ENCODE measurements at places on chromosomes 1 and 21.
A peak's percentile ranks its signal among the peaks of the same experiment; 100 is the strongest.

DNA sequence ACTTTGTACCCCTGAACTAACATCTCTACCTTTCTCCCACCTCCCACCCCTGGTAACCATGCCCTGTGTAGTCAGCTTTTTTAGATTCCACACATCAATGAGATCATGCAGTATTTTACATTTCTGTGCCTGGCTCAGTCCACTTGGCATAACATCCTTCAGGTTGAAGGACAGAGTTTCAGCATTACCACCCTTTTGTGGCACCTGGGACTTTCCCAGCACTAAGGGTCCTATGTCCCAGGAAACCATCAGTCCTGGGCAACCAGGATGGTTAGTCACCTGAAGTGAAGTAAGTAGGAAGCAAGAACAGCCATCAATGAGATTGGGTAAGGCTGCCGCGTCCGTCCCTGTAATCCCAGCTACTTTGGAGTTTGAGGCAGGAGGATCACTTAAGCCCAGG lies 370.6 kb downstream of the SIPA1L2 start:
- H3K27me3 ChIP-seq = no peaks in the 10 kb centered on the region
- DNase-seq = no peak
- H3K36me3 ChIP-seq = no peaks in the 10 kb centered on the region
- no peaks in the 10 kb centered on the region for H3K4me1 ChIP-seq
- no peak overlapping the region for H3K4me3 ChIP-seq

GRCh38 chr1:27267153-27267552 lies 32.7 kb downstream of the WDTC1 start:
- no peaks in the 10 kb centered on the region for H3K27me3 ChIP-seq
- H3K4me1 ChIP-seq = no peaks in the 10 kb centered on the region
- no peak overlapping the region for H3K4me3 ChIP-seq
- no peak for DNase-seq

DNA sequence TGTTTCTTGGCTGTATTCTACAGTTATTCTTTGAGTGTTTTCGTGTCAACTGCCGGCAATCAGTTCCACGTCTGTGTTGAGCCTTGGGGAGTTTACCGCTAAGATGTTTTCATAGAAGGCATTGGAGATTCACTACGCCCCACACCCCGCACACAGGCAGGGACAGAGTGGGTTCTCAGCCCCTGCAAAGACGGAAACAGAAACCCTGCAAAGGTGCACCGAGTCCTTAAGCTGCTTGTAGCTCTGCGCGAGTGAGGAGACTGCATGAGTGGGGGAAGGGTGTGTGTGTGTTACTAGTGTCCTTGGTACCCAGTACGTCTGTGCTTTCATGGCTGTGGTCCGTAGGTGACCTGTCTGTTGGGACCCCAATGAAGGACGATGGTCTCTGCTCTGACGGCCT lies 1.9 kb downstream of the LHX4 start:
- H3K27ac ChIP-seq = no peak overlapping the region
- no peaks in the 10 kb centered on the region for H3K36me3 ChIP-seq
- peaks cover 19% of the 10 kb centered on the region for H3K27me3 ChIP-seq
- no peak for DNase-seq
- peak overlapping the region; percentile 72 for H3K4me3 ChIP-seq
- H3K4me1 ChIP-seq = peaks cover 24% of the 10 kb centered on the region

- peaks cover 13% of the 10 kb centered on the region for H3K27me3 ChIP-seq
- no peak overlapping the region for H3K4me3 ChIP-seq
- H3K27ac ChIP-seq = no peak overlapping the region
- no peaks in the 10 kb centered on the region for H3K4me1 ChIP-seq
- DNase-seq = no peak
- no peaks in the 10 kb centered on the region for H3K36me3 ChIP-seq
Observed at GRCh38 chr1:180248731-180249681, 18.9 kb downstream of the LHX4 start.

DNA sequence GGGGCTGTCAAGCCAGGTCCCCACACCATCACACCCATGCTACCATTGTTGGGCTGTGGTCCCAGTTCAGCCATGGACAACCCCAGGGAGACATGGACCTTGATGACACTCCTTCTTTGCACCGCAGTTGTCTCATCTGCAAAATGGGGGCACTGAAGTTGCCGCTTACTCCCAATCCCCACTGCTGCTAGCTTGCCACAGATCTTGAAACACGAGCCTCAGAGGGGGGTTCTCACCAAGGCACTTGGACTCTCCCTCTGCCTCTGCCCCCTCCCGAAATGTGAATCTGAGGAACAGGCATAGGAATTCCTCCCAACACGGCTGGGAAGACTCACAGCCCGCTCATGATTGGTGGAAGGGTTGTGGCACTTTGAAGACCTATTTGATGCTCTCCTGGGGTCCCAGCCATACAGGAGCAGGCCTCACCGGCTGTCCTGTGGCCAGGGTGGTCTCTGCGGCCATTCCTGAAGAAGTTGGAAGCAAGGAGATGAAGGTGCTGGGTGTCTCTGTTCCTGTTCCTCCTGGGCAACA lies 31.1 kb downstream of the RUNX3 start:
- DNase-seq = peak; percentile 33
- H3K27ac ChIP-seq = no peak overlapping the region
- no peaks in the 10 kb centered on the region for H3K36me3 ChIP-seq
- no peaks in the 10 kb centered on the region for H3K27me3 ChIP-seq
- H3K4me3 ChIP-seq = no peak overlapping the region

GRCh38 chr21:16587141-16587581 lies 857.4 kb downstream of the USP25 start:
- H3K27ac ChIP-seq = peak overlapping the region; percentile 74
- no peaks in the 10 kb centered on the region for H3K4me1 ChIP-seq
- DNase-seq = peak; percentile 48
- peak overlapping the region; percentile 52 for H3K4me3 ChIP-seq
- H3K36me3 ChIP-seq = no peaks in the 10 kb centered on the region
- H3K27me3 ChIP-seq = no peaks in the 10 kb centered on the region

- no peaks in the 10 kb centered on the region for H3K4me1 ChIP-seq
- no peak overlapping the region for H3K4me3 ChIP-seq
- no peaks in the 10 kb centered on the region for H3K36me3 ChIP-seq
- no peaks in the 10 kb centered on the region for H3K27me3 ChIP-seq
- H3K27ac ChIP-seq = no peak overlapping the region
Observed at GRCh38 chr1:233638513-233638912, 24.6 kb downstream of the KCNK1 start.

GRCh38 chr1:204647114-204647804 lies 38.3 kb downstream of the LRRN2 start:
- H3K27me3 ChIP-seq = no peaks in the 10 kb centered on the region
- H3K4me1 ChIP-seq = no peaks in the 10 kb centered on the region
- no peaks in the 10 kb centered on the region for H3K36me3 ChIP-seq
- DNase-seq = no peak
- H3K27ac ChIP-seq = no peak overlapping the region

DNA sequence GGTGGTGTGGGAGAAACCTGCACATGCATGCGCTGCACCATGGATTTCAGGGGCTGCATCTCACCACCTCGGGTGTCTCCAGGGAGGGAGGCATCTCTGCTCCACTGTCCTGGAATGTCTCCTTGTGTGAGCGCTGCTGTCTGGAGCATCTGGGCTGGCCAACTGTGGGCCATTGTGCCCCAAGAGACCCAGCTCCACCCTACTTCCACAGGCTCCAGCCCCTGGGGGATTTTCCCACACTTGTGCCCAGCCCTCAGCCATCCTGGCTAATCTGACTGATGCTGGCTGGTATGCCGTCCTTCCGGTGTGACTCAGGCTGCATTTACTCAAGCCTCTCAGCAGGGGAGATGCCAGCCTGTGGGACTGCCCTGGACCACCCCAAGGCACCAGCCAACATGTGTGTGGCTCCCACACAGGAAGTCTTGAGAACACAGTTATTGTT lies 62.0 kb downstream of the TRIM11 start:
- no peaks in the 10 kb centered on the region for H3K27me3 ChIP-seq
- no peaks in the 10 kb centered on the region for H3K4me1 ChIP-seq
- peak; percentile 31 for DNase-seq
- no peaks in the 10 kb centered on the region for H3K36me3 ChIP-seq
- H3K27ac ChIP-seq = no peak overlapping the region
- H3K4me3 ChIP-seq = no peak overlapping the region

DNA sequence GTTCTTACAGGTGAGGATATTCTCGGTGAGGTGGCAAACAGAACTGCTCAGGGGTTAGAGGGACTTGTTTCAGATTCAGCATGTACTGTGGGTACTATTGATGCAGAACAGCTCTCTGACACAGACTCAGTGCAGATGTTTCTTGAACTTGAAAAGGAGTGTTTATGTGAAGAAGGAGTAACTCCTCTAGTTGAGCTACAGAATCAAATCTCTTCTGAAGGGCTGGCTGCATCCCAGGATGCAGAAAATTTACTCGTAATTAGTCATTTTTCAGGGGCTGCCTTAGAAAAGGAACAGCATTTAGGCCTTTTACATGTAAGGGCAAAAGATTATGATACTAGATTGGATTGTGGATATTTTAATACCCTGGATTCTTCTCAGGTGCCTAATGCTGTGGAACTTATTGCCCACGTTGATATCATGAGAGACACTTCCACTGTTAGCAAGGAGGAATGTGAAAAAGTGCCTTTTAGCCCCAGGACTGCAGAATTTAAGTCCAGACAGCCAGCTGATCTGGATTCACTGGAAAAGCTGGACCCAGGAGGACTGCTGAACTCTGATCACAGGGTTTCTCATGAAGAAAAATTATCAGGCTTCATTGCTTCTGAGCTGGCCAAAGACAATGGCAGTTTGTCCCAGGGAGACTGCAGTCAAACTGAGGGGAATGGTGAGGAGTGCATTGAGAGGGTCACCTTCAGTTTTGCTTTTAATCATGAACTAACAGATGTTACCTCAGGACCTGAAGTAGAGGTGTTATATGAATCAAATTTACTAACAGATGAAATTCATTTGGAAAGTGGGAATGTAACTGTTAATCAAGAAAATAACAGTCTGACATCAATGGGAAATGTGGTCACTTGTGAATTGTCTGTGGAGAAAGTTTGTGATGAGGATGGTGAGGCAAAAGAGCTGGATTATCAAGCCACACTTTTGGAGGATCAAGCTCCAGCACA lies 79.6 kb upstream of the BMP8A start:
- H3K36me3 ChIP-seq = no peaks in the 10 kb centered on the region
- H3K4me3 ChIP-seq = peak overlapping the region; percentile 45
- DNase-seq = no peak
- H3K27ac ChIP-seq = no peak overlapping the region
- peaks cover 15% of the 10 kb centered on the region for H3K4me1 ChIP-seq

DNA sequence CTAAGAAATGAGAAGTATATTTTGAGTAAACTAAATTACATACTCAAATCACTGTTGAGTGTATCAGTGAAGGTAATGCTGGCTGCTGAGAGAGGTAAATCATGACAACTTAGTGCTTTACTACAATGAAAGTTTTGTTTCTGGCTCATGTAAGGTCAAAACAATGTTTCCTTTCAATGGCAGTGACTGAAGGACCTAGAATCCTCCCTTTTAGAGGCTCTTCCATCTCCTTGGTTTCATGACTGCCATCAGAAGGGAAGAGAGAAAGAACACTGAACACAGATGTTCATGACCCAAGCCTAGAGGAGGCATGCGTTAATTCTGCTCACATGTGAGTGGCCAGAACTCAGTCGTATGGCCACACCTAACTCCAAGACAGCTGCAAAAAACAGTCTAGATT lies 130.6 kb downstream of the AKT3 start:
- no peak overlapping the region for H3K4me3 ChIP-seq
- H3K4me1 ChIP-seq = no peaks in the 10 kb centered on the region
- H3K36me3 ChIP-seq = no peaks in the 10 kb centered on the region

GRCh38 chr1:156247460-156248322 lies at the start of gene PAQR6:
PAQR6 (minus strand) TSS chr1:156248056; CDS start chr1:156246731, 1,325 bp downstream.
- no peaks in the 10 kb centered on the region for H3K4me1 ChIP-seq
- H3K27ac ChIP-seq = peak within 1 kb of the TSS; percentile 10
- peak; percentile 61 for DNase-seq
- no peak within 1 kb of the TSS for H3K4me3 ChIP-seq
- no peaks in the 10 kb centered on the region for H3K27me3 ChIP-seq

DNA sequence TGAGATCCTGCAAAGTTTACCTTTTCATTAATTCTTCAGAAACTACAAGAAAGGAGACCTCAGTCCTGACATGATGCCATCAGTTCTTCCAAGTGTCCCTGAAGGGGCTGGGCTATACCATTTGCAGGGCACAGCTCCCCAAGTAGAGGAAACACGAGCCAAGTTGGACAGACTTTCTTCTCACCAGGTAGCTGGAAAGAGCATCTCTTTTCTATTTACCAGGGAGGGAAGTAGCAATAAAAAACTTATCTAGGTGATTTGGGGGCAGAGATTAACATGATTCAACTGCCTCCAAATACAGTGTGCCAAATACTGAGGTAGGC lies 103.9 kb upstream of the KCND3 start:
- H3K27ac ChIP-seq = no peak overlapping the region
- no peak for DNase-seq
- no peak overlapping the region for H3K4me3 ChIP-seq
- H3K27me3 ChIP-seq = no peaks in the 10 kb centered on the region
- no peaks in the 10 kb centered on the region for H3K36me3 ChIP-seq

GRCh38 chr1:20634594-20635084 lies 1.4 kb downstream of the PINK1 start:
- no peak overlapping the region for H3K27ac ChIP-seq
- peak overlapping the region; percentile 99 for H3K4me3 ChIP-seq
- peak; percentile 38 for DNase-seq
- H3K36me3 ChIP-seq = peaks cover 8% of the 10 kb centered on the region

DNA sequence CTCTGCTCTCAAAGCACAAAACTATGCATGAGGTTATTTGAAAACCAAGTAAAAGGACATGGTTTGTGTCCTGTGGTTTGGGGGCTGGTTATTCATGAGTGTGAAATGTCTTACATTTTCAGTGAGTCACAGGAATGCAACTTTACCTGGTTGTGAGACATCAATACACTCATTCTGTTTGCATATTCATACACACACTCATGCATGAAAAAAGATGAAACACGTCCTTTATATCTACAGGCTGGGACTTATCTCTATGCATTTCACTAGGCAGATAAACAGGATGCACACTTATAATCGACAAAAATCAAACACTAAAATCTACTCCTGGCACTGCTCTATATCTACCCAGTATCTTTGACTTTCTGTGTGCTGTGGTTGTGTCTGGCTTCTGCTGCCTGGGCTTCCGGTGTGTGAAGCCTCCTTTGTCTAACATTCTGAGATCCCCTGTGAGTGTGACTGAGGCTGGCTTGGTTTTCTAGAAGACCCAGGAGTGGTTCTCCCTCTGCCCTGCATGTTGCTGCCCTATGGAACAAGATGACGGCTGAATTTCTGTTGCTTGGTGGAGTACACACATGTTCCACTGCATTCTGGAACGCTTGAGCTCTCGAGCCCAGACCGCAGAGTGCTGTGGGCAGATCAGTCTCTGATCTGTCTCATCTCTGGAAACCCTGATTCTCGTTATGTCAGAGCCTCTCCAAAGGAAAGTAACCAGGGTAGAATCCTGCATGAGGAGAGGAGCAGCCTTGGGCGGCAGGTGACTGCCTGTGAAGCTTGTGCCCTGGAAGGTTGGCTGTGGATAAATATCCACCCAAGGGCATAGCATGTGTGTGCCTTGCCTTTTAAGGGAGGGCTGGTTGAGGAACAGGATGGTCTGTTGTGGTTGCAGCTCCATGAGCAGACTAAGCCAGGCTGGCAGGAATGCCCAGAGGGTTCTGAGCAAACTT lies 19.7 kb upstream of the FASLG start:
- peak; percentile 21 for DNase-seq
- H3K4me1 ChIP-seq = no peaks in the 10 kb centered on the region
- H3K27me3 ChIP-seq = no peaks in the 10 kb centered on the region
- H3K27ac ChIP-seq = peak overlapping the region; percentile 7
- H3K4me3 ChIP-seq = peak overlapping the region; percentile 35
- no peaks in the 10 kb centered on the region for H3K36me3 ChIP-seq

- no peaks in the 10 kb centered on the region for H3K27me3 ChIP-seq
- H3K4me1 ChIP-seq = no peaks in the 10 kb centered on the region
- H3K27ac ChIP-seq = no peak overlapping the region
Observed at GRCh38 chr1:78526496-78526895, 35.7 kb downstream of the PTGFR start.

- no peak overlapping the region for H3K4me3 ChIP-seq
- H3K36me3 ChIP-seq = no peaks in the 10 kb centered on the region
- H3K27me3 ChIP-seq = no peaks in the 10 kb centered on the region
- H3K4me1 ChIP-seq = no peaks in the 10 kb centered on the region
Observed at GRCh38 chr1:152164517-152165136, 5.6 kb upstream of the RPTN start.

All from breast epithelium (tissue), 4 donors.